Stimulated activated CD4-positive, alpha-beta T cell treated with anti-CD3 and anti-CD28 coated beads, Interleukin-1b, Interleukin-23, amount 100 ng/mL, for 1 hour (primary cell): ENCODE measurements at places on chromosomes 2 and 18.
A peak's percentile ranks its signal among the peaks of the same experiment; 100 is the strongest.

GRCh38 chr2:5587766-5588165, 104.4 kb upstream of the SOX11 start:
- DNase-seq: no peak

DNA sequence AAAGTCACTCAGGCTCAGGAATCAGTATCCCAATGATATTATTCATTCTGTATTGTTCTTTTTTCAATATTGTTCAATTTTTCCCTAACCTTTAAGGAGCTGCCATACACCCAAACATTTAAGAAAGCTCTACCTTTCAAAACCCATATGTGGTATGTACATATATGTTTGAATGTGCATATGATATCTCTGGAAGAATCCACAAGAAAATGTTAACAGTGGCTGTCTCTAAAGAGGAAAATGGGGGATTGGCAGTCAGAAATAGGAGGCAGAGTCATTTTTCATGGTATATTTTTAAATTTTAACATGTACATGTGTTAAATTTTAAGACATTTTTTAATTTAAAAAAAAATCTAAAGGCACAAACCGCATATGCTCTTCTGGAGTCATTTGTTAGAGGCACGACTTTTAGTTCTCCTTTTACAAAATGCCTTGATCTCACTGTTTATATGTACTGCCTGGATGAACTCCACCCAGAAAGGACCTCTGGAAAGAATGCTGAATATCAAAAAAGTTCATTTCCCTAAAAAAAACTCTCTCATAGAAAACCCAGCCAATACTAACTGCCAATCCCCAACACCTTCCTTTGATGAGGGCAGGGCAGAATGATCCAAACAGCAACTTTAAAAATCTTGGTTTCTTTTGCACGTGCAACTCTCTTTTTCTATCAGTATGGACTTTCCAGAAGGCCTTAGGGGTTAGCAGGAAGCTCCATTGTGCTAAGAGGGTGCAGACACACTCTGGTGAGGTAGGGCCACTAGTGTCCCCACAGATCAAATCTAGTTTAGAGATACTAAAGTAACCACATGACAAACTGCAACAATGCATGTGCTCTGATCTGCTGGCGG, 23.6 kb downstream of the KCTD1 start:
- DNase-seq: no peak

- no peak for DNase-seq
These were observed 228.5 kb downstream of the TTC32 start for GRCh38 chr2:19673213-19673791.

DNA sequence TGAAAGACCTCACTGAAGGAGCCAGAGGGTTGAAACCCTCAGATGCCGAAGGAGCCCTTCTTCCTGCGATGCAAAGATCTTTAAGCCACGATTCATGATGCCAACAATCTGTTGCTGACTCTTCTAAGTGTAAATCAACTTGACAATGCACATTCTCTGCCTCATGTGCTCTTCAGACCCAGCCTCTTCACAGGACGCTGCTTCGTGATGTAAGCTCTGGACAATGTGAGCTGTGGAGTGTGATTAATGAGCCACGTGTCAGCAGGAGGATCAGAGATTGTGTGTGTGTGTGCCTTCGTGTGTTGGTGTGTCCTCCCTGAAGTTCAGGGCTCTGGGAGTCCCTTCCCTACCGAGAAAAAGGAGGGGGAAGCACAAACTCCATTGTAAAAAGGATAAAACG, 26.5 kb upstream of the TWIST2 start:
- no peak for DNase-seq

DNA sequence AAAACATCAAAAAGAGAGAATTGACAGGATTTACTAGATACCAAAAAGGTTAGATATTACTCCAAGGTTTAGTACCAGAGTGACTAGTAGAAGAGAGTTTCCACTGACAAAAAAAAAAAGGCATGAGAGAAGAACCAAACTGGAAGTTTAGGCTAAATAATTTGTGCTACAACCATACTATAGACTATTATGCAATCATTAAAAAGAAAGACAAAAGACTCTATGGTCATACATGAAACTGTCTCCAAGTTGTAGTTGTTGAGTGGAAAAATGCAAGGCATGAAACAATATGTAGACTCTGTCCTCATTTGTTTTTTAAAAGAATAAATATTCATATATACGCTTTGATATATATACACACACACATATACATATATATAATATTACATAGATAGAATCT, 1.7 kb upstream of the EXOC6B start:
- no peak for DNase-seq

- DNase-seq: no peak
These were observed 28.1 kb downstream of the CTDP1 start for GRCh38 chr18:79707671-79708070.

- no peak for DNase-seq
These were observed 153.0 kb downstream of the TMEM247 start for GRCh38 chr2:46632349-46632748.

- peak; percentile 58 for DNase-seq
These were observed 14.9 kb upstream of the ITM2C start for GRCh38 chr2:230849633-230850357.

- DNase-seq: no peak
These were observed 26.4 kb downstream of the EPG5 start for GRCh38 chr18:45940724-45941123.

DNA sequence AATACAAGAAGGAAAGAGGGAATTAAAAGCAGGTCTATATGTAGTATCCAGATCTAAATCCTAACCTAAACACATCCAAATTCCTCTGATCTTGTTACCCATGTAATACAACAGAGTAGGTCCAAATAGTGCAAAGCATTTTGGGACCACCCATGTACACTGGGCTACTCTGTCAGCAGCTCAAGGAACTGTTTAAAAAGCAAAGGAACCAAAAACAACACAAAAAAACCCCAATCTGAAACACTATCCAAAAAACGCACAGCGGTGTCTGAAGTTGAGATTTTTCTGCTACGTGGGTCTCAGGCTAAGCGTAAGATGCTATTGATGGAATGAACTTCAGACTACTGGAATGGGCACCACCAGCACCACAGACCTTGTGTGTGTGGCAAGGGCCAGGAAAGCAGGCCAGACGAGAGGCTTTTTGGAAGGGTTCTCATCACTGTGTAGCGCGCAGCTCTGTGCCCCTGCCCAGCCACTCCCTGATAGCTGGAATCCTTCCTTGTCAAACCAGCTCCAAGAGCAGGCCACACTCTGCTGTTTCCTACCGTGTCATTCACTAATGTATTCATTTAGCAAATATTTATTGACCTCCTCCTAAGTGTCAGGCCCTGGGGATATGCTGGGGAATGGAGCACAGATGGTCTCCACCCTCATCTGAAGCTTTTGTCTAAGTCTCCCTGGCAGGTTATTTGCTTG, 101.4 kb downstream of the COLEC12 start:
- no peak for DNase-seq

DNA sequence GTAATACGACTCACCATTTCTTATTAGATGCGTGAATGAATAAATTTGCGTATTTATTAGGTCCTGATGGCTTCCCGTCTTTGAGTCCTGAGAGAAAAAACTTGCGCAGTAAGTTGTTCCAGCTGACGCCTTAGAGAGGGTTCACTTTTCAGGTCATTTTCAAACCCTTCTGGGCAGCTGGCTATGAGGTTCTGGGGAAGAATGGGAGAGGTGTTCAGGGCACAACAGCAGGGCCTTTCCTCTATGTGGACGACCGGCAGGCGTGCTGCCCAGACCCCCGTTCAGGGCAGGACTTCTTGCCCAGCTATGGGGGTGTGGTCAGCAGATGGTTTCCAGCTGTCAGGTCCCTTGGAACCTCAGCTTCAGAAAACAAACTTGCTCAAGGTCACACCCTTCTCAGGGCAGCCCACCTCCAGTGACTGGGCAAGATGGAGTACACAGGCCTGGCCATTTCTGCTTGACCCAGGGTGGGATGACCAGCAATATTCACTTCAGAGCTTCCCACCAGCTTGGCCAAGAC, 61.1 kb upstream of the TNP1 start:
- no peak for DNase-seq

- DNase-seq: peak; percentile 47
These were observed 207.9 kb downstream of the ARL4C start for GRCh38 chr2:234288974-234289455.

GRCh38 chr2:219886615-219887014, 259.2 kb downstream of the SLC4A3 start:
- no peak for DNase-seq

GRCh38 chr2:219120082-219120481, 40.5 kb downstream of the NHEJ1 start:
- no peak for DNase-seq

- DNase-seq: no peak
These were observed 7.4 kb downstream of the HTRA2 start for GRCh38 chr2:74537140-74537539.

GRCh38 chr2:233262562-233262961, 11.1 kb downstream of the ATG16L1 start:
- no peak for DNase-seq
